ENCODE measurements at places on chromosomes 7 and 10. TPM values are rescaled to one million over a fixed set of nuclear protein-coding genes. Genes with fewer than 3 reads are reported as not detected.

Gene POR
- total RNA-seq = 37.1 TPM

Gene SAMD9
- 80.1 TPM for total RNA-seq

Gene ZPBP
- not detected for total RNA-seq

DNA sequence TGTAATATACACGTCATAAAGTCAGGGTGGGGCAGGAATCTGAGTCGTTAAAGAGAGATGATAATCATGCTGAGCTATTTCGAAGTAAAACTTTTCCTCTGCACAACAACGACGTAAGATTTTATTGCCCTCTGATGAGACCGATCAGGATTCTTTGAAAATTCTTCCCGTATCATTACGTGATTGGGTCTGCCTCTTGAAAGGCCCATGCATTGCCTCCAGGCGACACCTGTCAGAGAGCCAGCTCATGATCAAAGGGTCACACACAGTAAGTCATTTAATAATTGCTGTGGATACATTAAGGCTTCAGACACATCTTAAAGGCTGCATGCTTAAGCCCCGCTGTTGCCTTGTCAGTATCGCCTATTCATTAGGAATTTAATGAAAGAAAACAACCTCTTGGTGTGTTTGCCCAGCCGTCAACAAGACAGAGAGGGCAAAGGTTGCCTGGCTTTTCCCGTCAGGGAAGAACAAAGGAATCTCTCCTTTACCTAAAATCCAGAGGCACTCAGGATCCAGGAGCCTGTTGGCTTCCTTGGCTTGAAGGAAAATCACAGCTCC is 189.0 kb upstream of the SH2B2 start:
- H3K27ac ChIP-seq = no peak overlapping the region
- H3K4me3 ChIP-seq = no peak overlapping the region
- no peaks in the 10 kb centered on the region for H3K36me3 ChIP-seq
- H3K4me1 ChIP-seq = no peaks in the 10 kb centered on the region
- no peak for DNase-seq

DNA sequence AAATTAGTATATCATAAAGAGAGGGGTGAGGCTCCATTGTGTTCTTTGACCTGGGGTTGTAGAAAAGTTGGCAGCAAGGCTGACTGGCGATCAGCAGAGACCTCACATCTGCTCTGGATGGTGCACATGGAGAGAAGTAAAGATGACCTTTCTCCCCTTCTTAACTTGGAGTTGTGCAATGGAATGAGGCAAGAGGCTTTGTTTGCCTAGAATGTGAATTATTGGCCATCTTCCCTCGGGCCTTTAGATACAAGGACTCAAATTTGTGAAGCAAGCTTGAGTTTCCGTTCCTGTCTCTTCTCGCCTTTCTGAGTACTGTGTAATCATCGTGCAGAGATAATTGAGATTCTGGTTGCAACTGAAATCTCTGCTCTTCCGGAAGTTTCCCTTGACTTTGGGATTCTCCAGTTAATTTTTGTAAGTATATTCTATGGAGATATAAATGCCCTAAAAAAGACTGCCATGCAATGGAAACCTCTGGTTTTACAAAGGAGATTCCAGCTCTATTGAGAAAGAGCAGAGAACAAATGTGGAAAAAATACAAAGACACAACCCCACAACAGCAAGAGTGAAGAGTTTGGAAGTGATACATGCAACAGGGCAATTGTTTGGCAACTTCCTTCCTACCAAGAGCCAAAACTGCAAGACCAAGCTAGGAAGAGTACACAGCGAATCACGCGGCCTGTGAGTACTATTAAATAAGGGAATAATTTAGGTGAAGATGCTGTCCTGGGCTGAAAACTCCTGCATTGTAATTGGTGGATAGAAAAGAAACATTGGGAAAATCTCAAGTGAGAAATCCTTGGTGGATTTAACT is 542.3 kb upstream of the NRP1 start:
- H3K27ac ChIP-seq = no peak overlapping the region
- no peak overlapping the region for H3K4me3 ChIP-seq
- H3K36me3 ChIP-seq = no peaks in the 10 kb centered on the region
- no peak for DNase-seq

- peak overlapping the region; percentile 71 for H3K4me3 ChIP-seq
- H3K36me3 ChIP-seq = no peaks in the 10 kb centered on the region
- H3K4me1 ChIP-seq = peaks cover 10% of the 10 kb centered on the region
- peaks cover 2% of the 10 kb centered on the region for H3K27me3 ChIP-seq
- no peak for DNase-seq
- H3K27ac ChIP-seq = no peak overlapping the region
Observed at GRCh38 chr7:76380623-76380966, 21.8 kb upstream of the YWHAG start.

DNA sequence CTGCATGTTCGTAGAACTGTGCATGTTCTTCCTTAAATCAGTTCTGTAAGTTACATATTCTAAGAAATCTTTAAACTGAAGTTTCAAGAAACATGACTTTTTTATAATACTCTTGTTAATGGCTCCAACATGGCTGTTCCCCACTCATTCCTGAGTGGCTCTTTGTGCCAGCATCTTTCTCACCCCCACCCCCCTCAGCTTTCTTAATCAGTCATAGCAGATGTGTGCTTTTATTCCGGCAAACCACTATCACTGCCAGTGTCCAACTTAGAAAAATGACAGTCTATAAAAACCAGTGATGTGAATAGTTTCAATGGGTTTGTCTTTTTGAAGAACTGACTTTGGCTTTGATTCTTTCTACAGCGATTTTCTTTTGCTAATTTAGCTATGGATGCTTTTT is 37.6 kb downstream of the PITRM1 start:
- no peak for DNase-seq
- H3K4me1 ChIP-seq = no peaks in the 10 kb centered on the region
- no peaks in the 10 kb centered on the region for H3K27me3 ChIP-seq
- H3K36me3 ChIP-seq = peaks cover 59% of the 10 kb centered on the region

- peaks cover 20% of the 10 kb centered on the region for H3K36me3 ChIP-seq
- no peaks in the 10 kb centered on the region for H3K27me3 ChIP-seq
- no peak overlapping the region for H3K4me3 ChIP-seq
- H3K4me1 ChIP-seq = peaks cover 24% of the 10 kb centered on the region
- no peak overlapping the region for H3K27ac ChIP-seq
- DNase-seq = no peak
Observed at GRCh38 chr7:66768865-66769832, 28.6 kb downstream of the RABGEF1 start.
